ENCODE measurements at places on chromosomes 6 and 20. TPM values are rescaled to one million over a fixed set of nuclear protein-coding genes. Genes with fewer than 3 reads are reported as not detected.

DNA sequence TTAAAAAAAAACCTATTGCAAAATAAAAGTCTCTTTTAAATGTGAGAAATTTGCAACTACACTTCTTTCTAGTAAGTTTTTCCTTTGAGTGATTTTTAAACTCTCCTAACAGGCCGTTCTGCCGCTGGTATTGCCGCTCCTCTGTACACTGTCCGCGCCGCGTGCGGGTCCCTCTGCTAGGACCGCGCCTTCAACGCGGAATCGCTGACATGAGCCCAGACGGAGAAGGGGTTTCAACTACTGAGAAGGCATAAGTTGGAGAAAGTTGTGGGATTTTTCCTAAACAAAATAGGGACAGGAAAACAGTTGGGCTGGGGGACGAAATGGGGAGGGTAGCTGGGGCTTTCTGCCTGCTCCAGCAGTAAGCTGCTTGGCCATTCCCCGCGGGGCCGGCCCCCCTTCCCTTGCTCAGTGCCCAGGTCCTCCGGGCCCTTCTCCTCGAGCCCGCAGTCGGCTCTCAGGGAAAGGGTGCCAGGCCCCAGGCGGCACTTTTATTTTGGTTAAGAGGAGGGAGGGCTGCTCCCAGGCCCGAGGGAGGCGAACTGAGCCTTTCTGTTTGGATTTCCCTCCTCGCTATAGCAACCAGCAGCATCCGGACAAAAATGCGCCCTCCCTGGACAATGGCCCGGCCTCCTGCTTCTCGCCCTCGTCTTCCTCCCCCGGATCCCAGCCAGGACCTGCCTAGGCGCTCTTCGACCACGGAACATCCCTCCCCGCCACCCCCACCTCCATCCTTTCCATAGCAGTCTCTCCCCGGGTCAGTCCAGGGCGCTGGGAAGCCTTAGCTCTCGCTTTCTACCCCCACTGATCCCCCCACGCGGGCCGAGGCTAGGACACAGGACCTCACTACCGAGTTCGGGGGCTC lies 6.8 kb upstream of the POU3F2 start:
- DNase-seq, result no peak

- DNase-seq, result peak; percentile 28
Observed at GRCh38 chr6:118735320-118735719, 83.9 kb upstream of the CEP85L start.

DNA sequence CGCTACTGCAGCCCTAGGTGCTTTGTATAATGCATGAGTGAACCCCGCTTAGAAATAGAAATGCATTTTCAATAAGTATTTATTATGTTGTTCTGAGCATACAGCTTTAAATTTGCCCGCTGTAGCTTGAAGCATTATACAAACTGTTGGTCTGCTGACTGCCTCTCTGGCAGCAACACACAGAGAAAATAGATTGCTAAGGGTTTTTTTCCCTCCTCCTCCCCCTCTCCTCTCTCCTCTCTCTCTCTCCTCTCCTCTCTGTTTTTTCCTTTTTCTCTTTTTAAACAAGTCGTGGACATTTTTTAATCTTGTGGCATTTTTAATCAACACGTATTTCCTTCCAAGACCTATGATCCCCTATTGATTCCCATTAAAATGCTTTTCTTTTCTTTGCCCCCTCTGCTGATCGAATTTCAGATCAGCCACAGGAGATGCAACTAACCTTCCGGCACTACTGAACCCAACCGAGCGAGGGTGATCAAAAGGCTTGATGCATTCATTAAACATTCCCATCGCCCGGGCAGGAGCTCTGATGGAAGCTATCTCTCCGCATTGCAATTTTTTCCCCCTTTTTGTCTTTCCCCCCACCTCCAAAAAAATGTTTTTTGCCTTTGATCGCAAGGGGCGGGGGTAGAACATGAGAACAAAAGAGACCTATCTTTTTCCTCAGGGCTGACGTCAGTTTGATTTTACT lies 90.7 kb upstream of the ARID1B start:
- peak; percentile 47 for DNase-seq

MEI4 gene
- total RNA-seq, result not detected

SEMG1 gene
- total RNA-seq, result not detected

CD109 gene
- total RNA-seq, result 16.8 TPM

Measured in PC-3 (cell line).